Prostate gland (tissue), 2 donors: ENCODE measurements at places on chromosomes 1 and 21.

DNA sequence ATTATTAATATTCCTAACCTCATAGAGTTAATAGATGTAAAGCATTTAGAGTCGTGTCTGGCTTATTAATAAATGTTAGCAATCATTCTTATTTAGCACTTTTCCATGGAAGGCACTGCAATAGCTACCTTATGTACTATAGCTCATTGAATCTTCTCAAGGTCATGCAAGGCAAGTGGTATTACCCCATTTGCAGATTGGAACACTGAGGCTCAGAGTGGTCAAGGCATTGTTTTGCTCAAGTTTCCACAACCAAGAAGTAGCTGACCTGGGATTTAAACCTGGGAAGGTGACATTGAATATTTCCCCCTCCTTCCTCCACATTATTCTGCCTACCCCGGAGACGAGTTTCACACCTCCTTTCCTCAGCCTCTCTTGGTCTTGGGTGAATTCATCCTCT is 37.8 kb upstream of the EYA3 start:
- H3K4me1 ChIP-seq = no peaks in the 10 kb centered on the region
- H3K27me3 ChIP-seq = no peaks in the 10 kb centered on the region
- no peak for DNase-seq
- H3K4me3 ChIP-seq = no peak overlapping the region
- H3K36me3 ChIP-seq = no peaks in the 10 kb centered on the region

GRCh38 chr1:204280099-204280961 is 66.5 kb upstream of the GOLT1A start:
- no peaks in the 10 kb centered on the region for H3K36me3 ChIP-seq
- H3K4me3 ChIP-seq = no peak overlapping the region
- H3K27me3 ChIP-seq = no peaks in the 10 kb centered on the region
- H3K4me1 ChIP-seq = peaks cover 3% of the 10 kb centered on the region

- H3K27me3 ChIP-seq = no peaks in the 10 kb centered on the region
- DNase-seq = no peak
- H3K4me3 ChIP-seq = no peak overlapping the region
- H3K36me3 ChIP-seq = no peaks in the 10 kb centered on the region
- no peaks in the 10 kb centered on the region for H3K4me1 ChIP-seq
These were observed 73.1 kb upstream of the USP24 start for GRCh38 chr1:55288245-55288644.

DNA sequence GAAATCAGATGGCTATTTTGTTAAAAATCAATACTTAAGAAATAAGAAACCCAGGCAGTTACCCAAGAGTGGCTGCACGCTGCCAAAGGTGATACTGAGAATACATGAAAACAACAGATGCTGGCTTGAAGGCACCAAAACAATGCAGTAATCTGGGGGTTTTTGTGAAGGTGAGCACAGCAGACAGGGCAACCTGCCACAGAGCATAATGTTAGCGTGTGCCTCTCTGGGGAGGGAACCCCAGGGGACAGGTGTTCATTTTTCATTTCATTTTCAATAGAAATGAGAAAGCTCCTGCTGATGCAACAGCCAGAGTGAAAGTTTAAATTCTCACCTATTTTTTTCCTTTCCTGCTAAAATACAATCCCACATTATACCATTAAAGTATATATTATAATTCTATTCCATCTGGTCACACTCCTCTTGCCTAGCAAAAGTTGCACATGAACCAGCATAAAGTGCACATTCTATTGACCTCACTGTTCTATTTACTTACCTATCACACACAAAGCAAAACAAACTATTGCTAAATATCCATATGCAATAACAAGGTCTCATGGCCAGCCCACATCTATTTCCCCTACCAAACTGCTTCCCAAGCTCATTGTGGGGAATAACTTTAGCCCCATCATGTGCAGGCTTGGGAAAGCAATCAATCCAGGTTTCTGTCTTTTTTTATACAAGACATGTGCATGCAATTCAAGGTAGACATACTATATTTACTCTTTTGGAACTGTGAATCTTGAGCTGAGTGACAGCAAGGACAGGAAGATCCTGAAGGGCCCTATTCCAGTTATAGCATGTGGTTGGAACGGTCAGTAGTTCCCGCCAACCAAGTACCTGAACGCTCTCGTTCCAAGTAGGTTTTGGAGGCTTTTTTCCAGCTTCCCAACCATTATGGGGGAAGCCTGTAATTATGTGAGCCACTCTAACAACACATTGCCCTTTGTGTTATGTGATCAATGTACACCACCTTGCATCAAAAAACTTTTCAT is 173.6 kb downstream of the RERE start:
- no peaks in the 10 kb centered on the region for H3K36me3 ChIP-seq
- no peak overlapping the region for H3K27ac ChIP-seq
- no peaks in the 10 kb centered on the region for H3K27me3 ChIP-seq
- peak; percentile 39 for DNase-seq

DNA sequence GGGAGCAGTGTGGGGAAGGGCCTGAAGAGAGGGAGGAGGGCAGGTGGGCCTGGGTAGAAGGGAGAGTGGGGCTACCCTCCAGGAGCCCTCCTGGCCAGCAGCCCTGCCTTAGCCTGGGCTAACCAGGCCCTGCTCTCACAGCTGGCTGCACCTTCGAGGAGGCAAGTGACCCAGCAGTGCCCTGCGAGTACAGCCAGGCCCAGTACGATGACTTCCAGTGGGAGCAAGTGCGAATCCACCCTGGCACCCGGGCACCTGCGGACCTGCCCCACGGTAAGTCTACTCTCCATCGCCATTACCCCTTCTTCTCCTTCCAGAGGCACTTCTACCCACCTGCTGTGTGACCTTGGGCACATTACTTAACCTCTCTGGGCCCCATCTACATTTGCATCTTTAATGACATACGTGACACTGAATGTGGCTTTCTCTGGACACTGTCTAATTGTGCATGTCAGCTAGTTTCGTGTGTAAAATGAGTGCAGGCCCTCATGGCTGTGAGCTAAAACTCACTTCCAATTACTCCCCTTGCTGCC is 18.9 kb downstream of the PTPRU start:
- no peak overlapping the region for H3K4me3 ChIP-seq
- H3K36me3 ChIP-seq = no peaks in the 10 kb centered on the region
- H3K27me3 ChIP-seq = no peaks in the 10 kb centered on the region
- no peak overlapping the region for H3K27ac ChIP-seq
- H3K4me1 ChIP-seq = no peaks in the 10 kb centered on the region

DNA sequence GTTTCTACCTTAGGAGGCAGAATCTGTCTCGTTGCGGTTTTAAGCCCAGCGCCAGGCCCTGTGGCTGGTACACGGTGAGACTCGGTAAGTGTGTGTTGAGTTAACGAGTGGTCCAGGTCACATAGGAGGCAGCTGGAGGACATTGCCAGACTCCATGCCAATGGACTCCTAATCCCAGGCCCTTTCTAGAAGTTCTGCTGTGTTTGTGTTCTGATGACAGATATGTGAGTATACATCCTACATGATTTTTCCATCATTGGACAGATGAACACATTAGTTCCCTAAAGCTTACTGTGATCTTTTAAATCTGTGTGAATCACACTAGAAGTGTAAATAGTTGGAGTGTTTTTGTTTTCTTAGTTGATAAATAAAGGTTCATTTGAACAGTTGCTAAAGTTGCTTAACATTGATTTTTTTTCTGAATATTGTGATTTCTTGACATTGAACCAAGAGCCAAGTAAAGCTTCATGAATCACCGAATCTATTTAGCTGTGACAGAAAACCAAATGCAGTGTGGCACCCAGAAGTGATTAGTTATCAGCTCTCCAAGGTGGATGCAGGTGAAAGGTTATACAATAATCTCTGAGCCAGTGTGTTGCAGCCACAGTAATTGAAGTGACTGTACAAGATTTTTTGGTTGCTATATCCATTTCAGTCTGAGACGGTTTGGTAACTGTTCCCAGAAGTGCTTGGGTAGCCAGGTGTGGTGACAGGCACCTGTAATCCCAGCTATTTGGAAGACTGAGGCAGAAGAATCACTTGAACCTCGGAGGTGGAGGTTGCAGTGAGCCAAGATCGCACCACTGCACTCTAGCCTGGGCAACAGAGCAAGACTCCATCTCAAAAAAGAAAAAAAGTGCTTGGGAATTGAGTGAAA is 46.3 kb downstream of the DOP1B start:
- no peaks in the 10 kb centered on the region for H3K27me3 ChIP-seq
- no peak overlapping the region for H3K27ac ChIP-seq
- H3K4me1 ChIP-seq = no peaks in the 10 kb centered on the region
- H3K36me3 ChIP-seq = no peaks in the 10 kb centered on the region
- no peak for DNase-seq
- no peak overlapping the region for H3K4me3 ChIP-seq
